Fibroblast of villous mesenchyme (primary cell): ENCODE measurements at places on chromosomes 5 and 9. TPM values are rescaled to one million over a fixed set of nuclear protein-coding genes. Genes with fewer than 3 reads are reported as not detected.

The KCNT1 gene
- total RNA-seq: not detected in 2 replicates

The IFNA13 gene
- not detected in 2 replicates for total RNA-seq

The MROH2B gene
- total RNA-seq: not detected in 2 replicates

The PKD2L2 gene
- not detected in 2 replicates for total RNA-seq

The STX17 gene
- 23.5 and 35.0 TPM in 2 replicates for total RNA-seq

DNA sequence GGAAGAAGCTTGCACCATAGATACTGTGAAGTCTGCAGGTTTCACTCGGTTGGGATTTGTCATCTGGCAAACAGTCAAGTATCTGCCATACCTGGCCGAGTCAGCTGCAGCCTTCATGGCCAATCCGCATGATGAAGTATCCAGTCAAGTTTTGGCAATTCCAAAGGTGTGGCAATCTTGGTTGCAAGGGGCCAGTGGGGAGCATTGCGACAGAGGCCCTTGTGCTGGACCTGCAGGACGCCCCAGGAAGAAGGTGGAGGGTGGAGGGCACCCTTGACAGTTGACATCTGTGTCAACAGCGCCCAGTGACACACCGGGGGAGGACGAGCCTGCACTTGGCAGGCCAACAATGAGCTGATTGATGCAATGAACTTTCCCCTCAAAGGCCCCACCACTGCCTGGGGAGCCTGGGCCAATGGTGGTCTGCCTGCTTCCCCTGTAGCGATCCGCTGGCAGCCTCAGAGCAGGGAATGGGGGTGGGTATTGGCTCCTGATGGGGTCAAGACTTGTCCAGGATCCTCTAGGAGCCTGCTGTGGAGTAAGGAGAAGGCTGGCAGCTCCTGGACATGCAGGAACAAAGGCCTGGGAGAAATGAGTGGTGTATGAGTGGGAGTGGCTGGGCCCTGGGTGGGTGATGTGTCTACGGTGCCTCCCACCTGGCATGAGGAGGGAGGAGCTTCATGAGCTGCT lies 122.8 kb upstream of the PITX1 start:
- no peak for DNase-seq

GRCh38 chr5:38776149-38776896 lies 69.5 kb upstream of the OSMR start:
- peak; percentile 32 for DNase-seq

- peak; percentile 76 for DNase-seq
Measured at GRCh38 chr5:39283231-39283818, 64.0 kb upstream of the FYB1 start.

DNA sequence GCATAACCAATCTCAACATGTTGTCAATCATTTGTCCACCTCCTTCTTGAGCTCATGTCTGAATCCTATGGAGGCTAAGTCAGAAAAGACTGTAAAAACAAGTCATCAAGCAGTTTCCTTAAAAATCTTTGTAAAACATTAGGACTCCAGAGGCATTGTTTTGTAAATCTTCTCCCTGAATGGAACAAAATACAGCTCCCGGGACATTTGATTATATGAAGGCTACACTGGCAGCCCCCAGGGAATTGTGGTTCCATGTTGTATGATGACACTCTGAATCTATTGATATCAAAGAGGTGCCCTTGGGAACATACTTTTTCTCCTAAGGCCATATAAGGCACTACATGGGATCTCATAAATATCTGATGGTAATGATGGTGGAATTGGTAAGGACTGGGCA lies 83.2 kb upstream of the NUDT12 start:
- no peak for DNase-seq

GRCh38 chr9:277601-278295 lies 63.1 kb downstream of the DOCK8 start:
- DNase-seq: no peak
